ENCODE measurements at places on chromosomes 13 and 19.

DNA sequence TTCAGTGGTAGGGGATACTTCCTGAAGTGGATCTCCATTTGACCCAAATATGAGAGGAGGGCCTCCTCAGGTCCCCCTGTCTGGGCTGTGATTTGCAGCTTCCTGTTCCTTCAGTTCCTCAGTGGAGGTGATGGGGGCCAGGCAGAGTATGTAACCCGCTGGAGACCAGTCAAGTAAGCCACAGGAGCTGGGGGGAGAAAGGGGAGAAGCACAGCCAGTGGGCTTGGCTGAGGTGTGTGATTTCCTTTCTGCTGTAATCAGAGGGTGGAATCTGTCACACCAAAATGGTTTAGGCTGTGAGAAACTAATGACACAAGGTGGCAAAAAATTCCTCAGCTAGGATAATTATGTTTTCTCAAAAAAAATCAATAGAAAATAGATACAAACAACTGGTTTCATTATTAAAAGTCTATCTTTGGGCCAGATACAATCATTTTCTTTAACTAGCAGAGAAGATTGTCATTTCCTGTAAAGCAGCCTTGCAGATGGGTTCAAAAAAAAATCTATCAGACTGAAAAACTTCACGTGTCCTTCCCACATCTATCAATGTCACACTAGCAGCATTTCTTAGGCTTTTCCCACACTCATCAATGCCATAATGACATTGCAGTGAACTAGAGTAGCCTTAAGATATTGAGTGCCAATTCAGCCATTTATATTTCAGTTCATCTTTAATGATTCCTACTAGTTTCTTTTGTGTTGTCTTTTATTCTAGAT is 1660.3 kb downstream of the EFNB2 start:
- DNase-seq, result no peak

- DNase-seq, result peak; percentile 21
These were observed 36.4 kb downstream of the CRYL1 start for GRCh38 chr13:20489185-20489820.

DNA sequence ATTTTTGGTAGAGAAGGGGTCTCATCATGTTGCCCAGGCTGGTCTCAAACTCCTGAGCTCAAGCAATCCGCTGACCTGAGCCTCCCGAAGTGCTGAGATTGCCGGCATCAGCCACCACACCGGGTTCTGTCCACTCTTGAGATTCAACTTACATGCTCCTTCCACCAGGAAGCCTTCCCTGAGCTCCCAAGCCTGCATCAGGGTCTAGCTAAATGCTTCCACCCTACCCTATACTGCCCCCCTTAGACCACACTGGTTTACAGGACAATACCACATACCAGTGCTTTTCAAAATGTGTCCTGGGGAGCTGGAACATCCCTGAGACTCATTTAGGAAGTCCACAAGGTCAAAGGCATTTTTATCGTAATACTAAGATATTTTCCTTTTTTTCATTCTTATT is 15.1 kb upstream of the CACNG8 start:
- DNase-seq, result no peak

DNA sequence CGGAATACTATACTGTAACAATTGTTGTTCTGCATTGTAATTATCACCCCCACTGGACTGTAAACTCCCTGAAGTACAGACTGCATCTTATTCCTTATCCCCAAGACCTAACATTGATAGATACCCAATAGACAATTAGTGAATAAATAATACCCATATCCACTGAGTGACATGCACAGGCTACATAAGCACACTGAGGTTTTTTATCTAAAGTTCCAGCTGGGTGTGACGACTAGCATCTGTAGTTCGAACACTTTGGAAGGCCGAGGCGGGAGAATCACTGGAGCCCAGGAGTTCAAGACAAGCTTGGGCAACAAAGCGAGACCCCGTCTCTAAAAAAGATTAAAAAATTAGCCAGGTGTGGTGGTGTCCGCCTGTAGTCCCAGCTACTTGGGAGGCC is 2.5 kb downstream of the KPNA3 start:
- DNase-seq, result no peak

GRCh38 chr13:50612717-50613116 is 230.8 kb downstream of the DLEU7 start:
- no peak for DNase-seq

DNA sequence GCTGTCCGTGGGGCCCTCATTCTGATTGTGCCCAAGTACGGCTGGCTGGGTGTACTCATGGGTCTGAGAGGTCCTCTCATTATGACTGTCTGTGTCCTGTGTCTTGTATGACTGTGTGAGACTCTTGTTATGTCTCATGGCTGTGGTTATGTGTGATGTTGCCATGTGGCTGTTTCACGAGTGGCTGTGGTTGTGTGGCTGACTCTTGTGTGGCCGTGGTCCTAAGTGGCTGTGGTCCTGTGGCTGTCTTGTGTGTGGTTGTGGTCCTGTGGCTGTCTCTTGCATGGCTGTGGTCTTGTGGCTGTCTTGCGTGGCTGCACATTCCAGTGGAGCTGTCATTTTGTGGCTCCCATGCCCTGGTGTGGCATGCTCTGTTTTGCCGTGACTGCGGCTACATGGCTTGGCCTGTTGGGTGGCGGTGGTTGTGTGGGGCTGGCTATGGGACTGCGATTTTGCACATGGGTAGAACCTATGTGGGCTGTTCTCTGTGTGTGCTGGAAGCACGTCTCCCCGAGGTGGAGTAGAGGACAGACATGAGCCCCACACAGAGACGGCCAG is 2.5 kb downstream of the LYL1 start:
- DNase-seq, result no peak

- peak; percentile 89 for DNase-seq
These were observed 87.2 kb upstream of the TNFSF11 start for GRCh38 chr13:42486711-42487198.

- DNase-seq, result no peak
These were observed 725 bp downstream of the FAM124A start for GRCh38 chr13:51222686-51223559.

DNA sequence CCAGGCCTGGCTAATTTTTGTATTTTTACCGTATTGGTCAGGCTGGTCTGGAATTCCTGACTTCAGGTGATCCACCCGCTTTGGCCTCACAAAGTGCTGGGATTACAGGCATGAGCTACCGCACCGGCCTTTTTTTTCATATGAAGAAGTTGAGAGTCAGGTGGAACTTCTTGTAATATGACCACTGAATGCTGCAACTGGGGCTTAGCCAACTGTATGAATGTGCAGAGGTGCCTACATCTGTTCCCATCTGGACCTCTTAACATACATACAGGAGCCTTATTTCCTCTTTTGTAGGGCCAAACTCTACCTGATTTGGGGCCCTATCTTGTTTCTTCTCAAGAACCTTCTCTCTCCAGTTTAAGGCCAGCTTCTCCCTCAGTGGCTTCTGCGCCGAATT is 11.9 kb upstream of the GGACT start:
- DNase-seq, result no peak

- DNase-seq, result no peak
These were observed 3.9 kb upstream of the CERS1 start for GRCh38 chr19:18899624-18900560.

DNA sequence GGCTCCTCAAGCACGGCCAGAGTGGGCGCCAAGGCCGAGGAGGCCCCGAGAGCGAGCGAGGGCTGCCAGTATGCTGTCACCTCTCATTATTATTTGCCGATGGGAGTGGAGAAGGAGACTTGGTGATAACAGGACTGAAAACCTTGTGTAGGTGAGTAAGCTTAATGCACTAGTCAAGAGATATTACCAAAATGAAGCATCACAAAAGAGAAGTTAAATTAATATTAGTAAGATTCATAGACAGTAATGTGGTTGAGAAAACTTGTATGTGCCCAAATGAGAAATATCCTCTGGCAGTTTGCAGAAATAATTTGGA is 204.5 kb upstream of the SLITRK1 start:
- no peak for DNase-seq

DNA sequence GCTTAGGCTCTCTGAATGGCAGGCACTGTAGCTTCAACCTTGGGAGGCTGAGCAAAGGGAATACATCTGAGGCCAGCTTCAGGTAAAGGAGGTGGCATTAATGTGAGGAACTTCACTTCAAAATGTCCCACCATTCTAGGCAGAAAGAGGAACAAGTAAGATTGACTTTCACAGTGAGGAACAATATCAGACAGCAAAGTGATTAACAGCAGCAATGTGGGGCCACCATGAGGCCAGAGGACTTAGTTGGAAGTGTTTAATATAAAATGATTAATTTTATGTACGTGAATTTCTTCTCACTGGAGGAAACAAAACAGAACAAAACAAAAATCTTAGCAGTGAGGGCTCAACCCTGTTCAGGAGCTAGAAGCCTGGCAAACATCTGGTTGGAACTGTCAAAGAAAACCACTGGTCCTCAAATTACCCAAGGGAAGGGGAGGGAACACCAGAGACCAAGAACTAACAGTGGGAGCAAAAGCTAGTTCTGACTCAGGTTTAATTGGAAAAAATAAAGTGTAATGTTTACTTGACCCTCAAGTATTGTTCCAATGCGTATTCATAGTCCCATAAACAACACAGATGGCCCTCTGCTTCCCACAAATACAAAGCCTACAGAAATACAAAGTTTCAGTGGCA is 43.9 kb upstream of the FRY start:
- no peak for DNase-seq

GRCh38 chr13:45257638-45258333 is 56.9 kb upstream of the KCTD4 start:
- DNase-seq, result no peak

GRCh38 chr19:47661611-47662010 is 51.6 kb upstream of the EHD2 start:
- no peak for DNase-seq

DNA sequence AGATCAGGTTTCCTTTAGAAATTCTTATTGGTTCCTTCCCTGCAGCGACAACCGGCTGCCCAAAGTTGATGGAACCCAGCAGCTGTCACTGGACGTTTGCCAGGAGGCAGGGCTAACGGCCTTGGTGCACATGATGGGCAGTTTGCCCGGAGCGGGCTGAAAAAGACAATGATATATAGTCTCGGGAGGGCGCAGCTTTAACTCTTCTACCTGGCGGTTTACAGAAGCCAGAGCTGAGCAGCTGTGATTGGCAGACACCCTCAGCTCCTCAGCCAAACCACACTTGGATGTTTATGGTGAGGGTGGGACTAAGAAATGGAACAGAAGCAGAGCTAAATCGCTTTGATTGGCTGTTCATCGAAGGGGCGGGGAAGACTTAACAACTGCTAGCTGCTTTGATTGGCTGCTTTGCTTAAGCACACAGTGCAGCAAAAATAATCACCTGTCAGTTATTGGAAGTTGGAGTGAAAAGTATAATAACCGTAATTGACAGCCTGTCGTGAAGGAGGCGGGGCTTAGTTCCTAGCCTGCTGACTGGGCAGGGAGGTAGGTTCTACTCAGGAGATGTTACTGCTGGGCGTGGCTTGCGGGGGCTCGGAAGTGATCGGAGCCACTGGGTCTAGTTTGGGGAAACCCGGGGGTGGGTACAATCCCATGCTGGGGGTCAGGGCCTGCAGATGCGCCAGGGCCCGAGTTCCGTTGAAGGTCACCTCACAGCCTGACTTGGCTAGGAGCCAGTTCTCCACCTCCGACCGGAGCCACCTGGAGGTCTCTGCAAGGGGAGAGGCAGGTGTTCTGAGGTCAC is 7.5 kb downstream of the EMP3 start:
- peak; percentile 93 for DNase-seq

GRCh38 chr19:55384131-55384919 is at the start of gene TMEM238:
TMEM238 (minus strand) TSS chr19:55384292; CDS start chr19:55384259, 33 bp downstream.
- DNase-seq, result no peak

DNA sequence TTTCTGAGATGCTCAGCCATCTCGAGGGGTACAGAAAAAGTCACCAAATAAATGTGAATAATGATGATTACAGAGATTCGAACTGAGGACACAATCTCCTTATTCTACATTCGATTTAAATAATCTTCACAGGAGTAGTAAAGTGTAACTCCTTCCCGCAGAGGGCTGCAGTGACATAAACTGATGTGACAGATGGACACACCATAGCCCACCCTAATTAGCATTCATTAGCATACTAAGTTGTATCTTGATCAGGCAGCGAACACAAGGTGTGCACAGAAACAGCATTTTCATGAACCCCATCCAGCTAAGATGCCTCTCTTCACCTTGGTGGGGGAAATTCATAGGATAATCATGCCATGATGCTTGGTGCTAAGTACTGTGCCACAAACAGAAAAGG is 83.0 kb downstream of the TNFSF11 start:
- DNase-seq, result no peak

- DNase-seq, result no peak
These were observed 188.5 kb upstream of the ARGLU1 start for GRCh38 chr13:106756446-106756845.

DNA sequence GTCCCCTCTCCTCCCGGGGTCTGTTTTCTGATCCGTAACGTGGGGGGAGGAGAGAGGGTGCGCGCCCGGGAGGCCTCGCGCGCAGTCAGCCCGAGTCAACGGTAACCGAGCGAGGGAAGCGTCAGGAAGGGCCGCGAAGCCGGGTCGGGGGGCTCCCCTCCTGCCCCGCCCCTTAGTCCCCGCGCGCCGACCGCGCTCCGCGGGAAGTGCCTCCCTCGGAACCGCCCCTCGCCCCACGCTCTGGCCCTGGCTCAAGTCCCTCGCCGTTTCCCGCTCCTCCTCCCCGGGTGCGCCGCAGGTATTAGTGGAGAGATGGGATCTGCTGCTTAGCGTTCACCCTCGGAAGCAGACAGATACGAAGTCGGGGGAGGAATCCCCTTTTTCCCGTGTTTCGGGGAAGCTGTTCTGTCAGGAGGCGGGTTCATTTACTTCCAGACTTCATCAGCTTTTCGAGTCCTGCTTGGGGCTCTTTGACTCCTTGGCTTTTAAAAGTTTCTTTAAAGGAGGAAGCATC is 770 bp downstream of the HNRNPM start:
- no peak for DNase-seq

- DNase-seq, result no peak
These were observed 15.6 kb upstream of the HMGB1 start for GRCh38 chr13:30481241-30481760.

DNA sequence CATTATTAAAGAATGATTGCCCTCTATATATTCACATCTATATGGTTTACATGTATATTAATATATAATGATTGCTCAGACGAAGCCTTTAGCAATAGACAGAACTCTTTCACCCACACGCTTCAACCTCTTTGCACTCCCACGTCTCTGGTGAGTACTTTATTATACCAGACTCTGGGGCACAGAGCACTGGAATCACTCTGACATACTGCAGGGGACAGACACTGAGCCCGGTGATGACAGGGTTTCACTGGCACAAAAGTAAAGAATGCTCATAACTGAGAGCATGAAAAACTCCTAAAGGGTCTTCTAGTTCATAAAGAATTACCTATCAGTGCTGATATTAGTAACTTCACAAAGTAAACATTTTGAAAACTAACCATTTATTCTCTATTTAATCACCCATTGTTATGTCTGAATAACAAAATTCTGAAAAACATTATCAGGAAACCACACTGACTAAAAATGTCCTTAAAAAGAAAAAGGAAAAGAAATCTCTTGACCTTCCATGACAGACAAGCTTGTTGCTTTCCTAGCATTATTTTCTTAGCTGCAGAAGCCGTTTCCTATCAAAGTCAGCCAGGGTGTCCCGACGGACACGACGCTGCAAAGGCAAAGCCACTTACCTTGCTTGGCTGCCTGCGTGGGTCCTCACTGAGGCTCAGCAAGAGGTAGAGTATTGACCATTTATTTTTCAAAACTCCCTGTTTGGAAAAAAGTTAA is 29.1 kb downstream of the TUBGCP3 start:
- no peak for DNase-seq

- no peak for DNase-seq
These were observed 732 bp downstream of the SELENOV start for GRCh38 chr19:39515551-39516191.

- DNase-seq, result no peak
These were observed 83.1 kb upstream of the TSHZ3 start for GRCh38 chr19:31432201-31432810.

GRCh38 chr19:54373781-54374631 is 9.3 kb upstream of the LAIR1 start:
- no peak for DNase-seq

Measured in fibroblast of skin of left quadriceps (primary cell).